Panc1 (cell line): ENCODE measurements at places on chromosomes 11 and 22. TPM values are rescaled to one million over a fixed set of nuclear protein-coding genes. Genes with fewer than 3 reads are reported as not detected.

DNA sequence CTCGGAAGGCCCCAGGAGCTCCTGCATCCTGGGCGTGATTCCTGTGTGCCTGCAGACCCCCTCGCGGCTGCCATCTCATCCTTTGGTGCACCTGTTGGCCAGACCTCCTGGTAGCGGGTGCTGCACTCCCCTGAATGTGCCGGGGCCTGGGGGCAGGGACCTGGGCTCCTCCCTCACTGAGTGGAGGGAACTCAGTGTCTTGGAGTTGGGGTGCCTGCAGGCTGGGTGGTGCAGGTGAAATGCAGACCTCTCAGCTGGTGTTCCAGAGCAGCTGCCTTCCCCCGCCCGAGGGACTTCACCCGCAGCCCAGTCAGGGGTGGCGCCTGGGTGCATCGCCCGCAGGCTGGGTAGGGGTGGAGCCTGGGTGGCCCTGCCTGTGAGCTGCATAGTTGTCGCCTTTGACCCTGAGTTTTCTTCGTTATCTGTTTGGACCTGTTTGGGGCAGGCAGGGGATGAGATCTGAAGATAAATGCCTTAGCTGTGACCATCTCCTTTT lies 31.4 kb downstream of the LRP5 start:
- DNase-seq = no peak

GRCh38 chr11:35011389-35011788 lies 95.0 kb downstream of the PDHX start:
- no peak for DNase-seq

DNA sequence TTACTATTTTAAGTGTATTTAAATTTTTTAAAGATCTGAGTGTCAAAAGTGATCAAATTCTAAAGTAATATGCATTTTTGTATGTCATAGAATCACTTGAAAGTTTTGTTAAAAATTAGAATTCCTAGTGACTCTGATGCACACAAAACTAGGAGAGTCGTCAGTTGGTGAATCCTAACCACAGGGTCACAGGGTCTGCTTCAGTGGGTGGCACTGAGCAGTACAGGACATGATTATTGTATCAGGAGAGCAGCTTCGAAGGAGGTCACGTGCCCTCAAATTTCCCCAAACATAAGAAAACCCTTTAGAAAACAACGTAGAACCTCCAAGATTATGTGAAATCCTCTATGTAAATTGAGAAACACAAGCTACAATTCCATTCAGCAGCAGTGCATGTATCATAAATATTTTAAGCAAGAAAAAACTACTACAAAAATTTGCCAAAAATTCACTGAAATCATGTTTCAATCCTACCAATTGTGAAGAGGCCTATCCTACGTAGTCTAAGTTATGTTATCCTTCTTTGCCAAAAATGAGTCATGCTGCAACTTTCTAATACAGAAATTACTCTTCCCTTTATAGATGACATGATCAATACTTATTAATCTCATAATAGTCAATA lies 323.6 kb downstream of the AASDHPPT start:
- DNase-seq = no peak

- no peak for DNase-seq
Measured at GRCh38 chr11:18010121-18010670, 2.7 kb downstream of the SERGEF start.

DDTL gene
- total RNA-seq = not detected

SAA2 gene
- 4.0 TPM for total RNA-seq

GRCh38 chr22:27406389-27406861 lies 395.1 kb downstream of the MN1 start:
- DNase-seq = no peak

DNA sequence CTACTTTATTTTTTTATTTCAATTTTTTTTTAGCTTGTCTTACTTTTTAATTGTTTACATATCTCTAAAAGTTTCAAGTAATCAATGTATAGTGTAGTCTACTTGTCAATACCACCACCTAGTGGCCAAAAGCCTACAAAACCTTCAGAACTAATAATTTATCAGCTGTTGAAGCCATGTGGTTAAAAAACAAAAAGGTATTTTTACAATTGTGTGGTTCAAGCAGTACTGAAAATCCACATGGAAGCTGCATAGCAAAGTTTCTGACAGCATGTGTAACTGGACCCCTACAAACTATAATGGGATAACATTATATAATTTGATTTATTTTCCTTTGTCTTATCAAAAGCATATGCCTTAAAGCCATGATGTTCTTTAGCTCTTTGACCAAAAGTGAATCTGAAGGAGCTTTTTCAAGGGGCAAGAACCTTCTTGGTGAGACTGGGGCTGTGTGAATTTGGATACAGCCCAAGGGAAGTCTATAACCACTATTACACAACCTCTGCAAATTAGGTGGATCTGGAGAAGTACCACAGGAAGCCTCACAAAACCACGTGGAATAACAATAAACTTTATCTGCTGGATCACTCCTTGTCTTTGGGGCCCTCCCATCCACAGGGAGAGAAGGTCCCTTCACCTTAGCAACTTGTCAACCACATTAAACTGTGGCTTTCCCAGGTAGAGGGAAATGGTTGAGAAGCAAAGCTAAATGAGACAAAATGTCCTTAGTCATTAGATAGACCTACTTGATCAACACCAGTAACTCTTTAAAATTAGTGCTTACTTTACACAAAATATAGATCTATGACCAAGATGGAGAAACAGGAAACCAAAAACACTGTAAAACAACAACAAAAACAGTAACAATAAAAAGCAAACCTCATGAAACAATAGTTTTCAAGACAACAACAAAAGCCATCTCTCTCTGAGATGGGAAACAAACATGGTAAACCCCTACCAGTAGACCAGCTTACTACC lies 9.9 kb downstream of the NARS2 start:
- DNase-seq = peak; percentile 43

DSCAML1 gene
- total RNA-seq = 1.6 TPM

PLAAT2 gene
- not detected for total RNA-seq

KCNJ1 gene
- total RNA-seq = not detected

DNA sequence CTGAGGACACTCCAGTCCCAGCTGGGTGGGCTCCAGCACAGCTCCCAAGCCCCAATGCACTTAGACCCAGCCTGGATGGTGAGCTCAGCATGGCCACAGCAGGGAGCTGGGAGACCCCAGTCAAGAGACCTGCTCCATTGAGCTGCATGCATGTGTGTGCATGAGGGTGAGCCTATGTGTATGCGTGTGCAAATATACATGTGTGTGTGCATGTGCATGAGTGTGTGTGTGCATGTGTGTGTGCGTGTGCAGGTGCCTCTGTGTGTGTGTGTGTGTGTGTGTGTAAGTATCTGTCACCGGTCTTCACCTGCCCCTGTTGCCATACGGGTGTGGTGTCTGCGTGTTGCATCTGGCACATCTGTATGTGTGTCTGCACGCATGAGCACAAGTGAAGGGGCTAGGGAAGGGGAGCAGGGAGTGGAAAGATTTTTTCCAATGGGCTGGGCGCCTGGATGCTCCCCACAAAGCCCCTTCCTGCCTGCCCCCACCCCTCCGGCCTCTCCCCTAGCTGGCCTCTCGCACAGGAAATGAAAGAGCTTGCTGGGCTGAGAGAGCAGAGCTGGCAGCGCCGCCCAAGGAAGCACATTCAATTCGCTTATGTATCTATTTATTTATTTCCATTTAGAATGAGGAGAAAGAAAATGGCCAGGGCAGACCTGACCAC lies 4.1 kb downstream of the TSPAN32 start:
- DNase-seq = no peak

ST14 gene
- total RNA-seq = 1.8 TPM

DNA sequence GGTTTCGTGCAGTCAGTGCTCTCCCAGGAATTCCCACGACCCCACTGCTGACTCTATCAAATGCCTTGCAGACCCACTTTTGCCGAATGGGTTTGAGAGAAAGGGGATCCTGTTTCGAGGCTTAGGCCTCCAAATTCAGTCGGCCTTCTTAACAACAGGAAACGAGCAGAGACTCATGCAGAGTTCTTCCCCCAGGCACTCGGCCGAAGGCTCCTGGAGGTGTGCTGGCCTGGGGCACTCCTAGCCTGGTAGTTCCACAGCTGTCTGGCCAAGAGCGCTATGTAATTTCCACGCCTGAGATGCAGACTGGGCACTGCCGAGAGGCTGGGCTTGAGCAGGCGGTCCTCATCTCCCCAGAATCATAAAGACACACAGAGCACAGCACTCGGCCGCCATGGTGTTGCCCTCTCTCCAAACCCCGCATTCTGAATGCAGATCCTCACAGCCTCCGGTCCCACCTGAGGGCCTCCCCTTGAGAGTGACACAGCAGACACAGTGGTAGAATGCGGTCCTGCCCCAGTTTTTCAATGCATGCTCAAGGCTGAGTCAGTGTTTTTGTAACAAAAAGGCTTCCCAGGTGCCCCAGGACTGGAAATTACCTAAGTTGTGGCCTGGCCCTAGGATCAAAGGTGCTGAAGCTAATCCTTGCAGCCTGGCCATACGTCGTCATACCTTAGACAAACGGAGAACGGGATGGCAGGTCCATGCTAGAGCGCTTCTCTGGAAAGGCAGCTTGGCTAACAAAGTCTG lies 30.2 kb upstream of the BID start:
- no peak for DNase-seq

- no peak for DNase-seq
Measured at GRCh38 chr22:44256556-44257485, 55.9 kb downstream of the SHISAL1 start.

GRCh38 chr11:134014511-134014910 lies 54.4 kb upstream of the JAM3 start:
- DNase-seq = no peak

GRCh38 chr11:92552942-92553341 lies 328.3 kb downstream of the FAT3 start:
- no peak for DNase-seq

- DNase-seq = no peak
Measured at GRCh38 chr22:30283342-30283741, 6.0 kb downstream of the CASTOR1 start.

GRCh38 chr11:111582881-111583280 lies 19.4 kb upstream of the SIK2 start:
- no peak for DNase-seq

GRCh38 chr11:72924568-72925190 lies 110.5 kb downstream of the ATG16L2 start:
- peak; percentile 15 for DNase-seq

DNA sequence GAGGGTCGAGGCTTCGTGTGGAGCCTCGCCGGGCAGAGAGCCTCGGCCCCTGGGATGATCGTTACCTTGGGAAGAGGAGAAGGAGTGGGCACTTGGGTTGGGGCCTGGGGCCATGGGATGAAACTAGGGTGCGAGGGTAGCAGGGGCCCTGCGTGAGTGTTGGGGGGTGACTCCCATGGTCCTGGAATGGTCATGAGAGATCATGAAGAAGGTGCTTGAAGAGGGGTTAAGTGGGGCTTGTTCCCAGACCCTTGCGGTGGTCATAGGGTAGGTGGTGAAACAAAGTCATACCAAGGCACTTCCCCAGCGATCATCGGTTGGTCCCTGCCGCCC lies 284 bp downstream of the CCS start:
- DNase-seq = no peak

- no peak for DNase-seq
Measured at GRCh38 chr11:79610678-79611077, 169.8 kb upstream of the TENM4 start.

GRCh38 chr11:82909015-82909640 lies 7.6 kb downstream of the DDIAS start:
- DNase-seq = no peak

DNA sequence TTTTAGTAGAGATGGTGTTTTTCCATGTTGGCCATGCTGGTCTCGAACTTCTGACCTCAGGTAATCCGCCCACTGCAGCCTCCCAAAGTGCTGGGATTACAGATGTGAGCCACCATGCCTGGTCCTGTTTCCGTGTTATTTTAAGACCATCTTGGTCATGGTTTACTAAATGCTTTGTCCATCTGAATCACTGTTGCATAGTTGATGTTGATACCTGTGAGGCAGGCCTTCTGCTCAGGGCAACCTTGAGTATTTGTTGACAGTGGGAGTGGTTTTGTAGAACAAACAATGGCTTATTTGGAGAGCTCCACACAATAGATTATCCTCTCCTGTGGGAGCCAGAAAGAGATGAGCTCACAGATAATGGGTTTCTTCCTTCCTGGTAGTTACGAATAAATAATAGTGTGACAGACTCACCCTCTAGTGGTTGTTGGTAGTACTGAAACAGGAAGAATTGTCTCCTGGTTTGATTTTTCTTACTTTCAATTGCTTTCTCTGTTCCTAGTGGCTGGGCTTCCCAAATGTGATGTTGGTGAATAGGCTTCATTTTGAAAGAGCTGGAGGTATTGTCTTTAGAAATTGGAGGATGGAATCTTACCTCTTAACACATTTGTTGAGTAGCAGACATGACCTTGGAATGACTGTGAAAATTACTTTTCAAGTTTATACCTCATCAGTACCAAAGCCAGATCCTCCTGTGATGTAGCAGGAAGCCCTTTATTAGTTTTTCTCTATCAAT lies 39.0 kb downstream of the CTNND1 start:
- peak; percentile 59 for DNase-seq

ELFN2 gene
- total RNA-seq = 2.9 TPM

DNA sequence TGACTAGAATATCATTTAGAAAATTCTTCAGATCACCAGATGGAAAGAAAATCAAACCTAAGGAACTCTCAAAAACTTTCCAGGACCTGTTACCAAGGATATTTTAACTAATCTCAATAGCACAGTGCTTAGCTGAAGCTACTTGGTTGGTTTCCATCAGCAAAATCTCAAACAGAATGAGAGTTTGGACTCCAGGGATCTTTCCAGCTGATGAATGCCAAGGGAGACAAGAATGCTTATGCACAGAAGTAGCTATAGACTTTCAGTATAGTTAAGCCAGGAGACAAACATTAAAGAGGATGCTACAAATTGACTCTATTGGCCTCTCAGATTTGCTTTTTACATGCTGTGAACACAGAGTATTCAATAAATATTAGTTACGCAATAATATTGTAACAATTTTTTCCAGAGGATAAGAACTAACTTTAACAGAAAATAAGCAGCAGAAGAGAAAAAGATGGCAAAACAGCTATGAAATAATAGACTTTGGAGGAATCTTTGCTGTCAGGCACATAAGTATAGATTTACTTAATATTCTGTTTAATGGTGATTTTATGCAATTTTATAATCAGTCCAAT lies 331.4 kb downstream of the DLG2 start:
- DNase-seq = no peak

DGCR6 gene
- 2.2 TPM for total RNA-seq

- DNase-seq = peak; percentile 94
Measured at GRCh38 chr11:65569973-65570918, at the start of gene ZNRD2. Gene ZNRD2 (plus strand): TSS chr11:65570477. CDS start chr11:65570492, 15 bp downstream.

DNA sequence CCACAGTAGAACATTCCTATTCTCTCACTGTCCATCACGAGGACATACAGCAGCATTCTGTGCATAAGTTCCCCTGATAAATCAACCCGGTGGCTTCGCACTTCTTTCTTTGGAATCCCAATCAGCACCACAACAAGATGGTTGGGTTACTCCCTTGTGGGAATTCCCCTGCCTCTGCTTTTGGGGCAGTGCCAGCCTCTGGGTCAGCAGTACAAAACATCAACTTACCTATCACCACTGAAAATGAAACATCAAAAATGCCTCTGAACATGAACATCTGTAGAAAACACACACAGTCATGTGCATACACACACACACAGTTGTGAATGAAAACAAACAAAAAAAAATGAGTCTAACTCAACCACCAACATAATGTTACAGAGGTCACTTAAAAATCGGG lies 79.3 kb downstream of the KCNA4 start:
- DNase-seq = no peak

GPR83 gene
- 0.05 TPM for total RNA-seq

- no peak for DNase-seq
Measured at GRCh38 chr11:92702037-92702804, 267.2 kb upstream of the MTNR1B start.
